ENCODE measurements at places on chromosomes 1 and 21. TPM values are rescaled to one million over a fixed set of nuclear protein-coding genes. Genes with fewer than 3 reads are reported as not detected.

- no peak for DNase-seq
- H3K4me3 ChIP-seq, result peak overlapping the region; percentile 30
- H3K27ac ChIP-seq, result peak overlapping the region; percentile 22
- H3K36me3 ChIP-seq, result no peaks in the 10 kb centered on the region
- H3K27me3 ChIP-seq, result no peaks in the 10 kb centered on the region
Measured at GRCh38 chr1:115098979-115099692, 9.8 kb upstream of the TSPAN2 start.

- no peak overlapping the region for H3K4me3 ChIP-seq
- no peak for DNase-seq
- no peaks in the 10 kb centered on the region for H3K4me1 ChIP-seq
- H3K36me3 ChIP-seq, result no peaks in the 10 kb centered on the region
- H3K27ac ChIP-seq, result no peak overlapping the region
Measured at GRCh38 chr1:42732126-42732680, 7.8 kb downstream of the CLDN19 start.

DNA sequence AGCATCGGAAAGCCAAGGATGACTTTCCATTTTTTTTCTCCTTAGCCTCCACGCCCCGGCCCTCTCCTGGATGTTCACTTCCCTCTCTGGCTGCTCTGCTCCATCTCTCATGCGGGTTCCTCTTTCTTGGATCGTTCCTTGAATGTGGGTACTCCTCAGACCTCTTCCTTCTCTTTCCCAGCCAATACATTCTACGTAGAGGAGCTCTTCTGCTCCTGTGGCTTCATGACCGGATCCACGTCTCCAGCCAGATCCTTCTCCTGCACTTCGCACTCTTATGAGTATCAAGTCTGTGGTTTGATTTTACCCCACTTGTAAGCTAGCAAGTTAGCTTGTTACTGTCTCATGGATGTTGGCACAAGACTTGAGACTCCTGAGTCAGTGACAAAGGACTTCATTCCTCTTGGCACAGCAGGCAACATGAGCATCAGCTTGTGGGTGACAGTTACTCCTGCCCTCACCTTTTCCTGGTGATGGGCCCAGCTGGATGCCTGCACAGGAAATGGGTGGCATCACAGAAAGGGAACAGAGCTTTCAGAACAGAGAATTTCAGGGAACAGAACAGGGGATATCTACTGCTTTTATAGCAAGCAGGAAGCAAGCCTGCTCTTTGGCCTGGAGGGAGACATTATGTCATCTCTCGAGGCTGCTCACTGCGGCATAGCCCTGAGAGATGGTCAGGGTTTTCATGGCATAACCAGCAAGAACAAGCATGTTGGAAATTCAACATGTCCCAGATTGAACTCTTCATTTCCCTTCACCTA is 100.1 kb upstream of the KIF26B start:
- H3K4me1 ChIP-seq, result peaks cover 7% of the 10 kb centered on the region
- no peak overlapping the region for H3K27ac ChIP-seq
- peaks cover 3% of the 10 kb centered on the region for H3K36me3 ChIP-seq
- no peak overlapping the region for H3K4me3 ChIP-seq
- no peak for DNase-seq

- no peaks in the 10 kb centered on the region for H3K36me3 ChIP-seq
- H3K4me3 ChIP-seq, result no peak overlapping the region
- no peak overlapping the region for H3K27ac ChIP-seq
- H3K27me3 ChIP-seq, result no peaks in the 10 kb centered on the region
- H3K4me1 ChIP-seq, result no peaks in the 10 kb centered on the region
Measured at GRCh38 chr1:91585982-91586381, 85.3 kb downstream of the CDC7 start.

- H3K4me3 ChIP-seq, result no peak overlapping the region
- no peak for DNase-seq
- H3K27me3 ChIP-seq, result no peaks in the 10 kb centered on the region
- H3K36me3 ChIP-seq, result peaks cover 38% of the 10 kb centered on the region
Measured at GRCh38 chr21:33898586-33898985, 17.0 kb downstream of the ATP5PO start.

DNA sequence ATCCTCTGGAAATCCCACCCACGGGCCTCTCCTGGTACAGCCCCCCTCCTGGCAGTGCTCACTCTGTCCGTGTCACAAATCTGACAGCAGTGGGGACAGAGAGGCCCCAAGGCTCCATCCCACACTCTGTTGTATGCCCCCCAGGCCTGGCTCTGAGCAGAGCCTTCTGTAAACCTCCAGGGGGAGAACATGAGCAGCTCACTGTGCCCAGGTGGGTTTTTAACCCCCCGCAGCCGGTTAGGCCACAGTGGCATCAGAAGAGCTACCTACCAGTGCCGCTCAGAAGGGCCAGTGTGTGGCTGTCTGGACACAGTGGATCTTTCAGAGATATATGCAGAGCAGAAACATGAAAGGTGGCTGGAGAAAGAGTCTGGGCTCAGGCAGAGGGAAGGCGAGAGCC is 12.0 kb upstream of the GPR153 start:
- no peak for DNase-seq
- H3K36me3 ChIP-seq, result no peaks in the 10 kb centered on the region
- peaks cover 18% of the 10 kb centered on the region for H3K4me1 ChIP-seq
- H3K27me3 ChIP-seq, result no peaks in the 10 kb centered on the region
- H3K4me3 ChIP-seq, result no peak overlapping the region

- no peak for DNase-seq
- H3K27ac ChIP-seq, result peak overlapping the region; percentile 92
- H3K4me1 ChIP-seq, result peaks cover 17% of the 10 kb centered on the region
- no peaks in the 10 kb centered on the region for H3K36me3 ChIP-seq
Measured at GRCh38 chr1:214029796-214030195, 42.0 kb downstream of the PROX1 start.

GRCh38 chr1:195915826-195916225 is 692.4 kb downstream of the KCNT2 start:
- no peak overlapping the region for H3K27ac ChIP-seq
- H3K36me3 ChIP-seq, result no peaks in the 10 kb centered on the region
- no peaks in the 10 kb centered on the region for H3K4me1 ChIP-seq

DNA sequence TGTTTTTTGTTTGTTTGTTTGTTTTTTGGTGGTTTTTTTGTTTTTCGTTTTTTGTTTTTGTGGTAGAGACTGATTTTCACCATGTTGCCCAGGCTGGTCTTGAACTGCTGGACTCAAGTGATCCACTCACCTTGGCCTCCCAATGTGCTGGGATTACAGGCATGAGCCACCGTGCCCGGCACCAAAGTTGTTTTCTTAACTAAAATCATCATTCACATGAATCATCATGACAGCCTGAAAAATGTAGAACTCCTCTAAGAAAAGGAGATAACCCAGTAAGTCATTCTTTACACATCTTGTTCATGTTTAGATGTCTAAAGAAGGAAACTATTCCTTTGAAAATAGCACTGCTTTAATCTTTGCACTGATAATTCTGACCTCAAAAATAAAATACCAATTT is 37.5 kb downstream of the DISP1 start:
- no peaks in the 10 kb centered on the region for H3K36me3 ChIP-seq
- H3K4me1 ChIP-seq, result no peaks in the 10 kb centered on the region
- H3K27me3 ChIP-seq, result no peaks in the 10 kb centered on the region
- H3K4me3 ChIP-seq, result no peak overlapping the region
- H3K27ac ChIP-seq, result no peak overlapping the region

DNA sequence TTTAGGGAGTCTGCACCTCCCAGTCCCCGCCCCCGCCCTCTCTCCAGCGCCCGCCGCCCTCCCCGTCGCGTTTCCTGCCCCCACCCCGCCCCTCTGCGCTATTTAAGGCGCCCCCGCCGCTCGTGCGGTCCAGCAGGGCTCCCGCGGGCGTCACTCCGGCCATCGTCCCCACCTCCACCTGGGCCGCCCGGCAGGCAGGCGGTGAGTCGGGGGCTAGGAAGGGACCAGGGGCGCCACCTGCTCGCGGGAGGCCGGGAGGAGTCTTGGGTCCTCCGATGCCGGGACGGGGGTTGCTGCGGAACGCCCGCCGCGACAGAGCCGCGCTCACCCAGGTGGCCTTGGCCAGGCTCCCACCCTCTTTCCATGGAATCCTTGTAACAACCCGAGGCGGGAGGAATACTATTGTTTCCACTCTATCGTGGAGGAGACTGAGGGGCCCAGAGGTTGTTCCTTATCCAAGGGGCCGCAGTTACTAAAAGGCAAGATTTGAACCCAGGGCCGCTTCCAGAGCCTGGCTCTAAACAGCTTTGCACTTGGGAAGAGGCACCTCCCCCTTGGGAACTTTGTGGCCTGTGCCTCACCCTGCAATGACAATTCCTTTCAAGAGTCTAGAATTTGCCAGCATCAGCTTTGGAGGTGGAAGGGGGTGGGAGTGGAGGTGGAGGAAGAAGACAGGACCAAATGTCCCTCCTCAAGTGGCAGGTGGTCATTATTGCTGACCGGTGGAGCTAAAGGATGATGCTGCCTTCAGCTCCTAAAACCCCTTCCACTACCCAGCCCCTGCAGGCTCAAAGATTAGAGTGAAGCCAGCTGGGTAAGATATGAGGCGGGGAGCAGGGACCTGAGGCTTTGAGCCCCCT is at the start of gene GJA4:
TSS of gene GJA4 (plus strand) at position 132 of the 860 bp plus-strand sequence. CDS start 1,215 bp downstream, outside the sequence.
- DNase-seq, result peak; percentile 61
- H3K27ac ChIP-seq, result peak within 1 kb of the TSS; percentile 93
- peaks cover 10% of the 10 kb centered on the region for H3K4me1 ChIP-seq
- peaks cover 6% of the 10 kb centered on the region for H3K27me3 ChIP-seq
- peaks cover 14% of the 10 kb centered on the region for H3K36me3 ChIP-seq
- peak within 1 kb of the TSS; percentile 72 for H3K4me3 ChIP-seq

DNA sequence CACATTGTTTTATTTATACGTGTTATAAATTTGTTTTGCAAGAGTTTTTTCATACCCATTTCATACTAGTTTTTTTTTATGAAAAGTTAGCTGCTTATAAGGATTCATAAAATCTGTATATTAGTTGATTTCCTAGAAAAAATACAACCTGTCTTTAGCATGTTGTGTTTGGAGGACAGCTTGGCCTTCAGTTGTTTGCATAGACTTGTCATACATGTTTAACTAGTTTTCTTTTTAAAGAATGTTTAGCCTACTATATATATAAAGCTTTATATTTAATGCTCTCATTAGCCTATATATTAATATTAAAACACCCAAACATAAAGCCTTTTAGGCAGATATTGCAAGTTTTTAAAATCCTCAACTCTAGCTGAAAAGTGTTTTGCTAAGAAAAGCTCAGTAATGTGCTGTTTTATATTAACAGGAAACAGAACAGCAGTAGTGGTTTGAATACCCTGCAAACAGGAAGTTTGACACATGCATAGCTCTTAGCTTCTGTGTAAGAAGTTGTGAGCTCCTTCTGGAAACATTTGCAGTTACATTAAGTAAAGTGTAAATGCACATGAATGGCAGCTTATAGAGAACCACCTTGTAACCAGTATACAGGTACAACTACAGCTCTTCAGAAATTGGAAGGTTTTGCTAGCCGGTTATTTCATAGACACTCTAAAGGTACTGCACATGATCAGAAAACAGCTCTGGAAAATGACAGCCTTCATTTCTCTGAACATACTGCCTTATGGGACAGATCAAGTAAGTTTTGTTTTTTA is at the start of gene PRKACB:
TSS of gene PRKACB (plus strand) at position 476 of the 770 bp plus-strand sequence. CDS start at position 567, 91 bp downstream.
- peaks cover 5% of the 10 kb centered on the region for H3K4me1 ChIP-seq
- no peak within 1 kb of the TSS for H3K27ac ChIP-seq
- no peaks in the 10 kb centered on the region for H3K36me3 ChIP-seq
- DNase-seq, result no peak
- no peak within 1 kb of the TSS for H3K4me3 ChIP-seq

- H3K4me3 ChIP-seq, result no peak overlapping the region
- H3K4me1 ChIP-seq, result no peaks in the 10 kb centered on the region
- peaks cover 5% of the 10 kb centered on the region for H3K27me3 ChIP-seq
- H3K36me3 ChIP-seq, result no peaks in the 10 kb centered on the region
Measured at GRCh38 chr1:24491577-24492360, 10.9 kb upstream of the RCAN3 start.

DNA sequence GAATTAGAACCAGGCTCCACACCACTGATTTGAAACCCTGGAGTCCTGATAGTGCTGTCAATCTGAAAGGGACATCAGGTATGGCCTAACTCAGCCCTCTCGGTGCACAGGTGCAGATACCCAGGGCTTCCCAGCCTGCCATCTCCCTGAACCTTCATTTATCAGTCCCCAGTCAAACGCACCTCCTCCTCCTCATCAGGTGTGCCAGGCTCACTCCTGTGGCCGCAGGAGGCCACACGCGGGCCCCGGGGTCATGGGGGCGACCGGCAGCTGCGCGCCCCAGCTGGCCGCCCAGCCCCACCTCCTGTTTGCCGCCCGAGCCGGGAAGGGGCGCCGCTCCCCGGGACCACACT is 572 bp downstream of the FUCA1 start:
- H3K27ac ChIP-seq, result peak overlapping the region; percentile 76
- no peaks in the 10 kb centered on the region for H3K4me1 ChIP-seq
- H3K4me3 ChIP-seq, result peak overlapping the region; percentile 93
- H3K36me3 ChIP-seq, result peaks cover 29% of the 10 kb centered on the region
- no peak for DNase-seq

SPATA21 gene
- total RNA-seq, result not detected

DIO1 gene
- total RNA-seq, result not detected

ADGRL4 gene
- 13.3 TPM for total RNA-seq

TP73 gene
- total RNA-seq, result not detected

FTCD gene
- 1.5 TPM for total RNA-seq

GUCA2B gene
- not detected for total RNA-seq

PADI2 gene
- 2.0 TPM for total RNA-seq
